LoVo (cell line): ENCODE measurements at places on chromosomes 13 and 19.

- DNase-seq = no peak
Observed at GRCh38 chr13:80001510-80001842, 339.4 kb downstream of the SPRY2 start.

DNA sequence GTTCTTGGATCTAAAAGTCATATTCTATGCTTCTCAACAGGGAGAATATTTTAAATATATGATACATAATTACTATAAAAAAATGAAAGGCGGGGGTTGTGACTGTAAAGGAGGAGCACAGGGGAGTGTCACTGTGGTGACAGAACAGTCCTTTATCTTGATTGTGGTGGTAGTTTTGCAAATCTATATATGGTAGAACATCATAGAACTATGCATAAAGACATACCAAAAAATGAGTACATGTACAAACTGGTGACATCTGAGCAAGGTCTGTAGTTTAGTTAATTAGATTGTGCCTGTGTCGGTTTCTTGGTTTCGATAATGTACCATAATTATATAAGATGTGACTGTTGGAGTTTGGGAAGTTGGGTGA is 38.7 kb upstream of the GARRE1 start:
- no peak for DNase-seq

DNA sequence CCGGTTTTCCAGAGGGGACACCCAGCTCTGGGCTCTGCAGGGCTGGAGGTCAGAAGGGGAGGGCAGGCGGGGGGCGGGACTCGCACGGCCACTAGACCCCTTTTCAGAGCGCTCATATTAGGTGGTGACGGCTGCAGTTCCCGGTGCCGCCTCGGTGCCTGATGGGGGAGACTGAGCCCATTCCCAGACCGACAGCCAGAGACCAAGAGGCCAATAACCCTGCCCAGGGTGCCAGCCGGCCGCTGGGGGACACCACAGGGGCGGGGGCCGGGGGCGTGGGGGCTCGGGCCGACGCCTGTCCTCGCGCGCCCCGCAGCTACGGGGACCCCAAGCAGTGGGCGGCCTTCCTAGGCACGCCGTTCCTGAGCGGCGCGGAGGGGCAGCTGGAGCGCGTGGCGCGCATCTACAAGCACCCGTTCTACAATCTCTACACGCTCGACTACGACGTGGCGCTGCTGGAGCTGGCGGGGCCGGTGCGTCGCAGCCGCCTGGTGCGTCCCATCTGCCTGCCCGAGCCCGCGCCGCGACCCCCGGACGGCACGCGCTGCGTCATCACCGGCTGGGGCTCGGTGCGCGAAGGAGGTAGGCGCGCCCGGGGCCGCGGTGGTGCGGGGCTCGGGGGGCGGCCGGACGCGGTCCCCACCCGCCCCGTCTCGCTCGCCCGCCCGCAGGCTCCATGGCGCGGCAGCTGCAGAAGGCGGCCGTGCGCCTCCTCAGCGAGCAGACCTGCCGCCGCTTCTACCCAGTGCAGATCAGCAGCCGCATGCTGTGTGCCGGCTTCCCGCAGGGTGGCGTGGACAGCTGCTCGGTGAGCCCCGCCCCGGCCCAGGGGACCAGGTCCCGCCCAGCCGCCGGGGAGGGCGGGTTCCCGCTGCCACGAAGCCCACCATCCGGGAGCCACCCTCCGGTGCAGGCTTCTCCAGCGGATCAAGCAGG is 2.4 kb downstream of the TIMM13 start:
- no peak for DNase-seq

- DNase-seq = no peak
Observed at GRCh38 chr13:50629497-50629896, 214.0 kb downstream of the DLEU7 start.

DNA sequence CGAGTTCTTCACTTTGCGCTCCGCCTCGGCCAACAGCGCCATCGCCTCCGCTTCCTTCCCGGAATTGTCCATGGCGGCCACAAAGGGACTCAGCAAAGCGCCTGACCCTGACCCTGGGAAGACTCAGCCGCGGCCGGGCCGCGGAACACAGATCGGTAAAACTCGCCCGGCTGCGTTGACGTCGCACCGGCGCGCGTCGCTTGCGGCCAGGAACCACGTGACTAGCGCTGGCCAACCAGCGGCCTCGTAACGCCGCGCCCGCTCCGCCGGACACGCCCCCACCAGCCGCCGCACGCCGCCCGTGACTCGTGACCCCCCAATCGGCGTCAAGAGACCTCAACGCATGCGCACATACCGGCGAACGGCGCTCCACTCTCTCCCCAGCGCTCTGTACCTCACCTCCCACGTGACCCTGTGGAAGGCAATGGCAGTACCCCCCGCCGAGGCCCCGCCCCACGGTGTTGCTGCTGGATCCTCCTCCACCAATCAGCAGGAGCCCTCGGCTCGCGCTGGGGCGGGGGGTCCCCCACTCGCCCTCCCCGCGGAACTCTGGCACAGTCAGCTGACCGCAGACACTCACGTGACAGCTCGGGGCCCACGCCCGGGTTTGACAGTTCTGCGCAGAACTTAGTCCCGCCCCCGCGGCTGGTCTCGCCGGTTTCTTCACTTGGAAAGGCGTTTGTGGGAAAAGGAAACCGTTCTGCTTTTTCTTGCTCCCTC is at the start of gene NAPA:
Gene NAPA (minus strand): TSS at position 195 of the 720 bp plus-strand sequence. CDS start 123 bp downstream, at position 72.
- peak; percentile 100 for DNase-seq

GRCh38 chr13:23513455-23513854 is 56.8 kb upstream of the TNFRSF19 start:
- no peak for DNase-seq

- DNase-seq = no peak
Observed at GRCh38 chr13:24709186-24709913, 29.1 kb downstream of the ATP12A start.

DNA sequence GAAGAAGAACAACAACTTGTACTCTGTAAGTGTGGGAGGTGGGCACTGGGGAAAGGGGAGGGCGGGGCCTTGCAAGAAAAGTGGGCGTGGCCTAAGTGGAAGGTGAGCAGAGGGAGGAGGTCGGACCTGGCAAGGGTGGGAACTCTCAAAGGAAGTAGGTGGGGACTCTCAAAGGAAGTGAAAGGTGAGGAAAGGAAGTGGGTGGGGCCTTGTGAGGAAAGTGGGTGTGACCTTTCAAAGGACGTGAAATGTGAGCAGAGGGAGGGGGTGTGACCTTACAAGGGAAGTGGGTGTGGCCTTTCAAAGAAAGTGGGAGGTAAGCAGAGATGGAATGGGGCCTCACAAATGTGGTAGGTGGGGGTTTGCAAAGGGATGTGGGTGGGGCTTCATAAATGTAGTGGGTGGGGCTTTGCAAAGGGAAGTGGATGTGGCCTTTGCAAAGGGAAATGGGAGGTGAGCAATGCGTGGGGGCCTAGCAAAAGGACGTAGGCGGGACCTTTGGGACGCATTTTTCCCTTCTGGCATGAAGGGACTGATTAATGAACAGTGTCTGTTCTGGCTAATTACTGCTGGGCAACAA is 25.9 kb downstream of the ACSBG2 start:
- peak; percentile 41 for DNase-seq

DNA sequence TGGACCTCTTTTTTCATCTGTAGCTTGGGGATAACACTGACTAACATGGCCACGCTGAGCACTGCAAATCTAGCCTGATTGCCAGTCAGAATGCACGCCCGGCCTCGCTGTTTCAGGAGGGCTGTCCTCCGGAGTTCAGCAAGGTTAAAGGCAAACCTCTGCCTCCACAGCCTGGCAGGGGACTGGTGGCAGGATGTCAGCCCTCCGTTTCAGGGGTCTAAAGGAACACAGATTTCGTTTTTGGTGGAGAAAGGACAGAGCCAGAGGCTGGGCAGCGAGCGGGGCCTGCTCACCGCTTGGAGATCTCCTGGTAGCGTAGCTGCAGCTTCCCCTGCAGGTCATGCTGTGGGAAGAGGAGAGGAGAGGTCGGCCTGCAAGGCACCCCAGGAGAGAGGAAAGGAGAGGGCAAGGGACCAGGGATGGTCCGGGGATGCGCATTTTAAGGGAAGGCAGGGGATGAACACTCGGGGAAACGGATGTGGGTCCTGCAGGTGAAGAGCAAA is 560 bp downstream of the NDUFA7 start:
- DNase-seq = no peak

DNA sequence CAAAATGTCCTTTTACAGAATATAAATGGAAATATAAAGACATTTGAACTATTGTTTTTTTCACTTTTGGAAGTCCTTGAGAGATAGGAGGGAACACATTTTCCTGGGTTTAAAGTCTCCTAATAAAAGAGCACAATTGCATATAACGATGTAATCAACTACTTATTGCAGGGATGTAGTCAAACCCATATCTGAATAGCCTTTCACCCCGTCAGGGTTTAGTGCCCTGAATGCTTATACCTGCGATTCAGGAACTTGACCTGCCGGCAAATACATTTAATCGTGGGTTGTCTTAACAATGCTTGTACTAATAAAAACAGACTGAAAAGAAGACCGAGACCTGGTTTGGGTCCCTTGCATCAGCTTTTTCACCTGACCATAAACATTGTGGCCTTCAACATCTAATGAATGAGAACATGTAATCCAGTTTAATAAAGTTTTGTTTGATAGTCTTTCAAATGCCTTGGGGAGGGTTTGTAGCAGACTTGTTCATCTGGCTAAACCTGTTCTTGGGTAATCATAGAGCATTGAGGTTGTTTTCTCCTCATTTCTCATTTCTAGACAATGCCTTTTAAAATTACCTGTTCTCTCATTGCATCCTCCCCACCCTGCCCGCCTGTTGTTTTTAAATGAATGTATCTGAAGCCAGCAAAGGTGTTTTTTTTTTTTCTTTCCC is 7.0 kb downstream of the KLF5 start:
- DNase-seq = no peak

- no peak for DNase-seq
Observed at GRCh38 chr13:111335298-111335697, 14.9 kb downstream of the TEX29 start.

DNA sequence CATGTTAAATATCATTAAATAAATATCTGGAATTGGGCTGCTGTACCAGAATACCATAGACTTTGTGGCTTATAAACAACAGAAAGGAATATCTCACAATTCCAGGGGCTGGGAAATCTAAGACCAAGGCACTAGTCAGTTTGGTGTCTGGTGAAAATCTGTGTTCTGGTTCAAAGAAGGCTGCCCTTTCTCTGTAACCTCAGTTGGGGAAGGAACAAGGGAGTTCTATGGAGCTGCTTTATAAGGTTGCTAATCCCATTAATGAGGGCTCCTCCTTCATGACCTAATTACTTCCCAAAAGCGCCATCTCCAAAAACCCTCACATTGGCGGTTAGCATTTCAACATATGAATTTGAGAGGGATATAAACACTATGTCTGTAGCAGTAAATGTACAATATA is 480.9 kb downstream of the GPC5 start:
- no peak for DNase-seq

DNA sequence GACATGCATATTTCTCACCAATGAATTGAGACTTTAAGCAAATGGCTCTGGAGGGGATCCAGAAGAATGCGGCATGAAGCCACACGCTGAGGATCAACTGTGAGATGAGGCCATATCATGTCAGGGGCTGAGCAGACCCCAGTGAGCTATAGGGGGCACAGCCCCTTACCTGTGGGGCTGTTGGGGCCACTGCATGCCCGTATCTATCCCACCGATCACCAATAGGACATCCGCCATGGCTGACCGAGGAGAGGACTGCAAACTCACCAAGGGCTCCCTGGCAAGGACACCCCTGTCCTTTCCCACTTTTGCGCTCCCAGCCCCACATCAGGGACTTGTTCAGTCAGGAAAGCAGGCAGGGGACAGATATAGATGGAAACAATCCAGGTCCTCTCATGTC is 78.0 kb downstream of the SERP2 start:
- no peak for DNase-seq

DNA sequence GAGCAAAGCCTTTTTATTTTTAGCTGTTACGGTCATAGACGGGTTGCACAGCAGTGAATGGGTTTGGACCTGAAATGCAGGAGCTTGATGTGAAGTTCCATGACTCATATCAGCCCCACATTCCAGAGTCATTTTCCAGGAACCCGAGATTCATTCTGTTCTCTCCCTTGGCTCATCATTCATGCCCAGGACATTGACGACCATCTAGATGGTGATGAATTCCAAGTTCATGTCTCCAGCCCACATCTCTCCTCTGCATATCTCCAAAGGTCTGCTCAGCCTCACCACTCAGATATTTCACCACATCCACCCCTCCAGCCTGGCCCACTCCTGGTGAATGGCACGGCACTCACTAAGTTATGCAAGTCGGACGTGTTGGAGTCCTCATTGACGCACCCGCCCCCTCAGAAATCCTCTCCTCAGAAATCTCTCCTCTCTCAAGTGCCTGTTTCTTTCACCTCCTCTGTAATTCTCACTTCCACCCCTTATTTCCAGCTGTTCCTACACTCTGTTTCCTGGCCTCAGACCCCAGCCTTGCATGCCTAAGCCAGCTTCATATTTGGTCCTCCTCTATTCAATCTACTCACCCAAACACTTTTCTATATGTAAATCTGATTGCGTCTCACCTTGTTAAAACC is 83.1 kb downstream of the ALOX5AP start:
- no peak for DNase-seq

GRCh38 chr13:109955598-109955997 is 169.2 kb upstream of the IRS2 start:
- no peak for DNase-seq

- DNase-seq = no peak
Observed at GRCh38 chr19:2186071-2186846, 22.5 kb downstream of the DOT1L start.

GRCh38 chr13:33537676-33538075 is 252.1 kb upstream of the STARD13 start:
- no peak for DNase-seq

DNA sequence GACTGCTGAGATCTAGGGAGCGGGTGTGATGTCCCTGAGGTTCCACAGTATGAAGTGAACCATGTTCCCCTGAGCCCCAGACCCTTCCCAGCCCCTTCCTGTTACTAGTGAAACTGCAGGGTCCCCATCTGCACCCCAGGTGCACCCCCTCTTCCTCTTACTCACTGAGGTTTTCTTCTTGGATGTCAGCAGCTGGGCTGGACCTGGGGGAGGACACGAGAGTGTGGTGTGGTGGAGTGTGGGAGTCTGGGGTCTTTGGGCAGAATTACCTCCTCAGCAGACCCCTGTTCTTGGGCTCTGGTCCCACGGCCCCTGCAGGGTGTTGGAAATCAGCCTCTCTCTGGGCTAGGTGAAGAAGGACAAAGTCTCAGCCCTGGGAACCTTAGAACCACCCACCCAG is 3.3 kb upstream of the LILRA6 start:
- DNase-seq = no peak

DNA sequence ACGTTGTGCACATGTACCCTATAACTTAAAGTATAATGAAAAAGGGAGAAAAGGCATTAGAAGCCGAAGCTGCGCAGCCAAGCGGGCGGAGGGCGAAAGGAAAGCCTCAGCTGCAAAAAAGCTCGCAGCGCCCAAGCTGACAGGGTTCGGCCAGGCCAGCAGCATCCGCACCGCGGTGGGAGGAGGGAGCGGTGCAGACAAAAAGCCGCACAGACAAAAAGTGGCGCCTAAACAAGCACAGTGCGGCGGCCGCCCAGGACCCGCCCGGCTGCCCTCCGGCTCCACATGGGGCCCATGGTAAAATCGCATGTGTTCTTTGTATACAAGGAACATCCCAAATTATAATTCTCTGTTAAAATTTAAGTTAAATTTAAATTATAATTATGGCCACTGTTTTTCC is 42.4 kb downstream of the PSG3 start:
- DNase-seq = no peak
